Posterior vena cava (tissue), 2 donors: ENCODE measurements at places on chromosomes 12 and 14. TPM values are rescaled to one million over a fixed set of nuclear protein-coding genes. Genes with fewer than 3 reads are reported as not detected.

DNA sequence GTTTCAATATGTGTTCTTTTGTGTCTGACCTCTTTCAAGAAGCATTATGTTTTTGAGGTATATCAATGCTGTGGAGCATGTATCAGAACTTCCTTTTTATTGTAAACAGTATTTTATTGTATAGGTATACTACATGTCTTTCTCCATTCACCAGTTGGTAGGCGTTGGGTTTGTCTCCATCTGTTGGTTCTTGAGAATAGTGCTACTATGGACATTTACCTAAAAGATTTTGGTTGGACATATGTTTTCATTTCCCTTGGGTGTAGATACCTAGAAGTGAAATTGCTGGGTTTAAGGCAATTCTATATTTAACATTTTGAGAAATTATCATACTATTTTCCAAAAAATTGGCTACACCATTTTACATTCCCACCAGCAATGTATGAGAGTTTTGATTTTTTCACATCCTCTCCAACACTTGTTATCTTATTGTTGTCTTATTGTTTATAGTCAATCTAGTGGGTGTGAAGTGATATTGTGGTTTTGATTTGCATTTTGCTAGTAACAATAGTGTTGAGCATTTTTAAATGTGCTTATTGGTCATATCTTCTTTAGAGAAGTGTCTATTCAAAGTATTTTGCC lies 409.2 kb downstream of the IPO8 start:
- no peak for DNase-seq

GRCh38 chr14:72057701-72058285 lies 125.6 kb downstream of the RGS6 start:
- DNase-seq, result no peak

GRCh38 chr12:14256555-14257169 lies 108.8 kb upstream of the ATF7IP start:
- DNase-seq, result peak; percentile 93

DNA sequence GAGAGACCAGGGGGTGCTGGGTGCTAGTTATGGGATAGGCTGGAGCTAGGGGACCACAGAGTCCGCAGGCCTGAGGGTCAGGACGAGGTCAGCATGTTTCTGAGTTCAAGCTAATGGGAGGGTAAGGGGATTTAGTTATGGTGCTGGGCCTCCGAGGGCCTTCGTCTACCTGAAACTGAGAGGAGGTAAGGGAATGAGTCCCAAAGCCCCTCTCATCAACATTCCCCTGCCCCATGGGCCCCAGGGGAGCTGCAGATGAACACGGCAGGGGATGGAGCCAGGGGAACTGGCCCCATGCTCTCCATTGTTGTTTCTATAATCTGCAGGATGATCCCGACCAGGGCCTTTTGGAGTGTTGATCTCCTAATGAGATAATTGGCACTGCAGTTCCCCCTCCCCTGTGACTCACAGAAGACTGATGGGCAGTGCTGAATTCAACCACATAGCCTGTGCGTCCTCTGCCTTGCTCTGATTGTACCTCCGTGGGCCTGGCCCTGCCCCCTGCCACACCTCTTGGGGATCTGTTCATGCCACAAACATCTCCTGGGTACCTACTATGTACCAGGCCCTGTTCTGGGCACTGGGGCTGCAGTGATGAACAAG lies 21.4 kb downstream of the FAIM2 start:
- DNase-seq, result peak; percentile 66

The PTPRO gene
- 5.6 TPM for total RNA-seq

The ESRRB gene
- total RNA-seq, result 0.95 TPM
